ENCODE measurements at places on chromosomes 5 and 9.

GRCh38 chr5:76978869-76979268 lies 26.0 kb downstream of the CRHBP start:
- no peak for DNase-seq
- H3K36me3 ChIP-seq = no peaks in the 10 kb centered on the region

DNA sequence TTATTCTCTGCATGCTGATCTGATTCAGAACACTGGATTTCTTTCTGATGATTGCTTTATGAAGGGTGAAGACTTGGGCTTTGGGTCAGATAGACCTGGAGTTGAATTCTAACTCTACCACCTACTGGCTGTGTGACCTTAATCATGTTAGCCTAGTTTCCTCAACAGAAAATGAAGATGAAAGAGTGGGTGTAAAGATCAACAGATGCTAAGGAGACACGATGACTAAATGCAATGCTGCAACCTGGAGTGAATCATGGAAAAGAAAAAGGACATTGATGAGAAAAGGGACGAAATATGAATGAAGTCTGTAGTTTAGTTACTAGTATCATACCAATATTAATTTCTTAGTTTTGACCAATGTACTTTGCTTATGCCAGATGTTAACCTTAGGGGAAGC lies 27.8 kb upstream of the DENND1A start:
- H3K4me3 ChIP-seq = no peak overlapping the region
- DNase-seq = no peak
- H3K36me3 ChIP-seq = no peaks in the 10 kb centered on the region
- no peak overlapping the region for H3K27ac ChIP-seq

DNA sequence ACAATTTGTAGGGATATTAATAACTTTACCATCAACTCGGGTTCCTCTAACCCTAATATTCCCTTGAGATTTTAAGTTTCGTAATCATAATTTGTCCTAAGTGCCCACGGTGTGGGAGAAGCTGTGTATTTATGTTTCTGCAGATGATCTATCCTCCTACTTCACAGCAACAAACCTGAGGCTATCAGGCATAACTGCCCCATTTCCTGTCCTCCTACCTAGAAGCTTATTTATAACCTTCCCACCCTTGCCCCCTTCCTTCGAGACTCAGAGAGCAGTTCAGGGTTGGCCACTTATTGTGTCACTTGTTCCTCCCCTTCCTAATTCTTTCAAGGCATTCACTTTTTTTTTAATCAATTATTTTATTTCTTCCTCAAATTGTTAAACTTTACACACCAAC lies 29.6 kb upstream of the LCP2 start:
- DNase-seq = peak; percentile 26
- H3K27ac ChIP-seq = no peak overlapping the region
- no peaks in the 10 kb centered on the region for H3K36me3 ChIP-seq
- H3K4me1 ChIP-seq = peaks cover 25% of the 10 kb centered on the region
- H3K4me3 ChIP-seq = no peak overlapping the region

GRCh38 chr5:37696190-37697021 lies 143.4 kb downstream of the GDNF start:
- H3K27me3 ChIP-seq = no peaks in the 10 kb centered on the region
- DNase-seq = no peak
- no peak overlapping the region for H3K4me3 ChIP-seq

DNA sequence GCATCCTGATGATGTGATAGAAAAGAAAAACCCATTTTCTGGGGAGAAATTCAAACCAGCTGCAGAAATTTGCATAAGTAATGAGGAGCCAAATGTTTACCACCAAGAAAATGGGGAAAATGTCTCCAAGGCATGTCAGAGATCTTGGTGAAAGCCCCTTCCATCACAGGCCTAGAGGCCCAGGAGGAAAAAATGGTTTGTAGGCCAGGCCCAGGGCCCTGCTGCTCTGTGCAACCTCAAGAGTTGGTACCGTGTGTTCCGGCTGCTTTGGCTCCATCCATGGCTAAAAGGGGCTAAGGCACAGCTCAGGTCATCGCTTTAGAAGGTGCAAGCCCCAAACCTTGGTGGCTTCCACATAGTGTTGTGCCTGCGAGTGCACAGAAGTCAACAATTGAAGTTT lies 543.1 kb downstream of the ZNF608 start:
- H3K36me3 ChIP-seq = peaks cover 5% of the 10 kb centered on the region
- no peak for DNase-seq
- H3K4me3 ChIP-seq = no peak overlapping the region
- H3K27me3 ChIP-seq = peaks cover 7% of the 10 kb centered on the region

GRCh38 chr5:151772846-151773561 lies 1.2 kb downstream of the G3BP1 start:
- peak overlapping the region; percentile 93 for H3K27ac ChIP-seq
- no peak for DNase-seq
- peaks cover 62% of the 10 kb centered on the region for H3K4me1 ChIP-seq
- no peaks in the 10 kb centered on the region for H3K27me3 ChIP-seq

GRCh38 chr9:85522459-85523092 lies 219.2 kb downstream of the AGTPBP1 start:
- H3K4me1 ChIP-seq = peaks cover 8% of the 10 kb centered on the region
- H3K27ac ChIP-seq = peak overlapping the region; percentile 15
- DNase-seq = peak; percentile 6
- peak overlapping the region; percentile 64 for H3K4me3 ChIP-seq
- H3K27me3 ChIP-seq = peaks cover 50% of the 10 kb centered on the region

- DNase-seq = no peak
- peaks cover 2% of the 10 kb centered on the region for H3K4me1 ChIP-seq
- no peak overlapping the region for H3K27ac ChIP-seq
- H3K36me3 ChIP-seq = peaks cover 56% of the 10 kb centered on the region
- no peaks in the 10 kb centered on the region for H3K27me3 ChIP-seq
Observed at GRCh38 chr9:92266486-92266885, 27.0 kb downstream of the IARS1 start.

DNA sequence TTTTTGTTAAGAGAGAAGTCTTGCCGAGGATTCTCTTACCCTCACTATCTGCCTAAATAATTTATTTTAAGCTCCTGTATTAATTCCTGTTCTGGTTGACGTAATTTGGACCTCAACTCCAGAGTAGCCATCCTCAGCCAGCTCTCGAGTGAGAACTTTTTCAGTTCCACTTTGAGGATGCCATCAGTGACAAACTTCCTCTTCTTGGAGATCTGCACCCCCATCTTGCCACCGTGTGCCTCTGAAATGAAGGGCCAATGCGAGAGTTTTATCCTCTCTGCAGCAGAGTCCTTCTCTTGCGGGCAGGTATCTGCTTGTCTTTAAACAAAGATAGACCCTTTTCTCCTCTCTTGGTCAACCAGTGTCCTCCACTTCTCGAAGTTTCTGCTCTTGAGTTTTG lies 19.5 kb upstream of the TMEM174 start:
- peaks cover 9% of the 10 kb centered on the region for H3K4me1 ChIP-seq
- no peak for DNase-seq
- peaks cover 89% of the 10 kb centered on the region for H3K27me3 ChIP-seq

DNA sequence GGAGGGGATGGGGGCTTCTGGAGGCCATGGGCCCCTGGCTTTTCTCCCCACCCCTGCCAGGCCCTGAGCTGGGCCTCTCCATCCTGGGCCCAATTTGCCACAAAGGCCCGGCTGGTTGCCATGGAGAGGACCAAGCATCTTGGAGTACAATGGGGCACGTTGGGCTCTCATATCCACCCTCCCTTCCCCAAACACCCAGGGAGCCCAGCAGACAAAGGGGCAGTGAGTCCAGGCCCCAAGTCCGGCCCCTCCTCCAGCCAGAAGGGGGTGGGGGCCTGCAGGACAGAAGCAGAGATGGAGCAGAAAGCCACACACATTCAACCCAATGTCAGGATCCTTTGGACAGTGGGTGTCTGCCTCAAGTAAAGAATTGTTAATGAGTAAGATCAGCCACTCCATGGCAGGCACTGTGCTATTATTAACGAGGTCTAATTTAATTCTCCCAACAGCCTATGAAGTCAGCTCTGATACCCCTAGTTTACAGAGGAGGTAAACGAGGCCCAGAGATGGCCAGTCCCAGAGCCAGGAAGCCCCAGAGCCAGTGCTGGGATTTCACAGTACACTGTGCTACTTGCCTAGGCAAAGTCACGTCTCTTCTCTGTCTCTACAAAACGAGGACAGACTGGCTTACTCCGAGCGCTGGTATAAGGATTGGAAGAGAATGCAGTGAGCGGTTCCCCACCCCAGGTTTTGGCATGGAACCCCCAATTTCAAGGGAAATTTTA lies 2.3 kb downstream of the CRB2 start:
- no peak overlapping the region for H3K4me3 ChIP-seq
- H3K27ac ChIP-seq = no peak overlapping the region
- no peak for DNase-seq
- peaks cover 67% of the 10 kb centered on the region for H3K36me3 ChIP-seq
- H3K4me1 ChIP-seq = peaks cover 43% of the 10 kb centered on the region

- H3K4me3 ChIP-seq = no peak overlapping the region
- no peaks in the 10 kb centered on the region for H3K36me3 ChIP-seq
- no peak for DNase-seq
- H3K27ac ChIP-seq = no peak overlapping the region
- no peaks in the 10 kb centered on the region for H3K4me1 ChIP-seq
Observed at GRCh38 chr9:96514800-96515158, 64.8 kb downstream of the HABP4 start.
